ENCODE measurements at places on chromosomes 6 and 20.

GRCh38 chr6:79801362-79801761, 146.0 kb downstream of the ELOVL4 start:
- no peak for DNase-seq

DNA sequence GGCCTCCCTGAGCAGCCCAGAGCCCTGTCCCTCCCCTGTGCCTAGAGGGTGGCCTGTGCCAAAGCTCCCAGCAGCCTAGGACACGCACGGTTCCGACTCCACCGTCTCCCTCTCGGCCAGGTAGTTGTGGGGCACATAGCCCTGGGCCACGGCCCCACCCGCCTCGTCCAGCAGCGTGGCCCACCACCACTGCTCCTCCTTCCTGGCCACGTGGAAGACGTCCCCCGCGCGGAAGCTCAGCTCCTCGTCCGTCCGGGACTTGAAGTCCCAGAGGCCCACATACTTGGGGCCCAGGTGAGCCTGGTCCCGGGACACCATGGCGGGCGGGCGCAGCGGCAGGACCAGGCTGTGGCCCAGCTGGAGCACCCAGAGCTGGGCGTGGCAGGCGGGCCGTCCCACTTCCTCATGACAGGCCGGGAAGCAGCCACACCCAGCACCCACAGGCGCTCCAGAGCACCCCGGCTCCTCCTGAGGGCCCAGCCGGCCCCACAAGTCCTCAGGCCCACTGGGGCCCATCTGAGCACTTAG, at the start of gene PTK6:
Gene PTK6 (minus strand): TSS at position 380 of the 528 bp plus-strand sequence. CDS start 62 bp downstream, at position 318.
- no peak for DNase-seq

- no peak for DNase-seq
Measured at GRCh38 chr6:72864799-72865198, 242.9 kb downstream of the KCNQ5 start.

- no peak for DNase-seq
Measured at GRCh38 chr20:24840121-24840713, 108.9 kb upstream of the CST7 start.

DNA sequence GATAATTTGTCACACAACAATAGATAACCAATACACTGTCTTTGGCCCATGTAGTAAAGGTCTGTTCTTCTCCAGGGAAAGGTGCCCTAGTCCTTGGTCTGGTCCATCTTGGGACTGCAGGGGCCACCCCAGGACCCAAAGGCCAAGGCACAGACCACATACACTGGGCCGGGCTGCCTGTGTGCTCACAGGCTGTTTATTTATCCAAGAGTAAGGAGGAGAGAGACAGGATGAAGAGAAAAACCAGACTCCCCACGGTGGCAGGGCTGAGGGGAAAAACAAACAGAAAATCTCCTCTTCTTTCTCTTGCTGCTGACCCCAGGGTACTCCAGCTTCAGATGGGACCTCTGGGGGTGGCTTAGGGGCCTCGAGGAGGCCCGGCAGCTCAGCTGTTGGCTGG, 6.5 kb upstream of the CDK5RAP1 start:
- no peak for DNase-seq
